ENCODE measurements at places on chromosomes 1 and 21. TPM values are rescaled to one million over a fixed set of nuclear protein-coding genes. Genes with fewer than 3 reads are reported as not detected.

GPR52 gene
- total RNA-seq: 2.6 TPM

PRELP gene
- total RNA-seq: under 0.01 TPM

CFHR4 gene
- not detected for total RNA-seq

LENEP gene
- total RNA-seq: 0.43 TPM

FAM177B gene
- total RNA-seq: not detected
